ENCODE measurements at places on chromosomes 7 and 10.

- DNase-seq = peak; percentile 86
Observed at GRCh38 chr7:24907311-24907886, 72.6 kb downstream of the OSBPL3 start.

DNA sequence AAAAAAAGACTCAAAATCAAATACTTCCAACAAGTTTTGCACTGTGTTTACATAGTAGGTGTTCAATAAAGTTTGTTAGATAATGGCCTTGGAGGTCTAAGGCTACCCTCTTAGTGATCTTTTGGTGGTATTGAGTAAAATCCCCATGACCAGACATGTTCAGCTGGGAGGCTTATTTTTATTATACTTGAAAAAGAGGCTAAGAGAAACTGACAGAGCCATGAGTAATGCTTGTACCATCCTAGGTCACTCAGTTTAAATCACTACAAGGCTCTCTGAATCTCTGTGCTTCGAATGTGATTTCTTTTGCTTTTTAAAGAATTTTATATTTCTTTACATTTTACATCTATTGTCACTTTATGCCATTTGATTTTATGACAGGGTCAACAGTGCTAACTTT, 90.5 kb downstream of the TWIST1 start:
- no peak for DNase-seq

GRCh38 chr10:7697426-7697825, 5.7 kb upstream of the ITIH2 start:
- DNase-seq = no peak

GRCh38 chr10:70255329-70256299, 22.4 kb upstream of the PPA1 start:
- DNase-seq = no peak

GRCh38 chr7:135166338-135166990, 4.0 kb downstream of the CYREN start:
- DNase-seq = no peak

DNA sequence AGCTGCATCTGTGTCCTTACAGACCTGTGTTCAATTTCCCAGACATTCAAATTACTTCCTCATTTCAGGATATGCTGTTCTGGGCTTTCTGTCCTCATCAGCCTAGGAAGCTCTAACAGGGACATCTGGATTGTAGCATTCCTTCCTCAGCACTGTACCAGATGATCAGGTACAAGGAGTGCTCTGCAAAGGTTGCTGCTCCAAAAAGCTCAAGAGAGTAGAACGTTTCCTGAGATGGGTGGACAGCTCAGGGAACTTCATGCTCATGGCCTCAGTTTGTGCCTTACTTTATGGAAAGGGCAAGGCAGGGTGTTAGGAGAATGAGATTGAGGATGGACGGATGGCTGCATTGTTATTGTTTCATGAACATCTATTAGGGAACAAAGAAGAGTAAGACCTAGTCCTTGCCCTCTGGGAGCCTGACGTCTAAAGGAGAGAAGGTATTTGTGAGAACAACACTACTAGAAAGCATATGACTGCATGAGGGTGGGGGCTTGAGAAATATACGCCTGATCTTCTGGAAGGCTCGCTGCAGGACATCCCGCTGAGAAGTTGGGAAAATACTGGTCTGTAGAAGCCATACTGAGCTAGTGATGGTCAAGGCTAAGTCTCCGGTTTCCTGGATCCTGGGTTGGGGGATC, 10.5 kb upstream of the ZNF212 start:
- DNase-seq = no peak

DNA sequence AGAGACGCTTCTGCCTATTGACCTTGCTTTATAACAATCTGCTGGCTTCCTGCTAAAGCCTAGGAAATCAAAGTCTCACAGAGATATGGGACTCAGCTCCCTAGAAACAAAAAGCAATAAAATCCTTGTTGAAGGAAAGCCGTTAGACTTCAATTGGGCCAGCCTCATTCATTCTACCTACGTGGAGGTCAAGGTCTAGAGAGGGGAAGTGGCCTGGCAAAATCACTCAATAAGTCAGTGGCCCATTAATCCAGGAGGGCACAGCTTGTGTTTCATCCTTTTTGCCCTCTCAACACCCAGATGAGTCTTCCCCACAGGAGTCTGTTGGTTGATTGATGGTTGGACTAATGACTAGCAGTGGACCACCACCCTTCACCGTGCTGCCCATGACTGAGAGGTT, 40.5 kb upstream of the ACSL5 start:
- DNase-seq = no peak

- no peak for DNase-seq
Observed at GRCh38 chr7:110827936-110828335, 263.0 kb upstream of the LRRN3 start.

- DNase-seq = no peak
Observed at GRCh38 chr7:150307904-150308303, 15.3 kb upstream of the LRRC61 start.

DNA sequence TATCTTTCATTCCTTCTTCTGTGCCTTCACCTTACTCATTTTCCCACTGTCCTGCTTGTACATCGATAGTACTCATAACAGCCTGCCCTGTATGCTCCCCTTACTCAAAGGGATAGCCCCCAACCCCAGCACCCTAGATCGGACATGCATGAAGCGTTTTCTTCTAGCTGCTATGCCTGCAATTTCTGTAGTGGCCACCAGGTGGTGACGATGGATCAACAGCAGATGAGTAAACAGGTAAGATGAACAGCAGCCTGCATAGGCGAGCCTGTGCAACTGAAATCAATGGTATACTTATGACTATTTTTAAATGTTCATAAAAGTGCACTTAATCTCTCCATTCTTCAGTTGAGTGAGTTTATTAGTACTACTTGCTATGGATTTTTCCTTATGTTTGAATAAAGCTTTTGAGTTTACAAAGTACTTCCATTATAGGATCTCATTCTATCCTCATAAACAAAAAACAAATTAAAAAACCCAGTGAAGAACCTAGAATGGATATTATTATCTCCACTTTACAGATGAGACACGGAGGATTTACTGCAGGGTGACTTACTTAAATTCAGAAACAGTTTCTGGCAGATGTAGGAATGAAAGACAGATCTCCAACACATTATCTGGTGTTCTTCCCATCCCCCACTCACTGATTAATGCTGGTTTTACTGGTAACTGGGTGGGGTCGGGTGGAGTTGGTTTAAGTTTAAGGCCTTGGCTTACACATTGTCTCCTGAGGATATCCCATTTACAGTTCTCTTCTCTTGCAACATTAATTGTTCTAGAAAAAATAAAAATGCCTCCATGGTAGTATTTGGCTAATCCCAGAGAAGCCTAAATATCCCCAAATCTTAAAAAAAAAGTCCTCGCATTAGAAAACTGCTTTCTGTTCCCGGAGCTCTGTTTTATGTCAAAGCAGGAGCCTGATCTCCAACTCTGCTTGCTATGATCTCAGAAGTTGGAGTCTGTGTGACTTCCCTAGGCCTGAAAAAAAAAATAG, 222.1 kb downstream of the GLI3 start:
- DNase-seq = peak; percentile 51

- no peak for DNase-seq
Observed at GRCh38 chr10:70952921-70953320, 64.6 kb upstream of the PCBD1 start.

- DNase-seq = no peak
Observed at GRCh38 chr7:29318853-29319718, 124.5 kb downstream of the CHN2 start.

DNA sequence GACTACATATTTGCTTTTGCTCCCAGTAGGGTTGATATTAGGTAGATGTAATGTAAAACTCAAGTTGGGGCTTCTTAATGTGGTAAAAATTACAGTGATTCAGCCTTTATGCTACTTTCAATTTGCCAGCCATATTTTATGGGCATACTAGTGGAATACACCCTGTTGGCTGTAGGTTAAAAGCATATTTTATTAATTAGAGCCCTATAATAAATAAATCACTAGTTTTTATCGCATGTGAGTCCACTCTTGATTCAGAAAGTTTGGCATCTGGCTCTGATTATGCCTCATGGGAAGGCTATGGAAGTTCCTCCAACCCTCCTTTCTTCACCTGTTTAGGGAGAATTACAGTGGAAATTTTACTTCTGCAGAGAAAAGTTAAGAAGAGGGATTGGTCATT, 390.9 kb downstream of the GATA3 start:
- no peak for DNase-seq

DNA sequence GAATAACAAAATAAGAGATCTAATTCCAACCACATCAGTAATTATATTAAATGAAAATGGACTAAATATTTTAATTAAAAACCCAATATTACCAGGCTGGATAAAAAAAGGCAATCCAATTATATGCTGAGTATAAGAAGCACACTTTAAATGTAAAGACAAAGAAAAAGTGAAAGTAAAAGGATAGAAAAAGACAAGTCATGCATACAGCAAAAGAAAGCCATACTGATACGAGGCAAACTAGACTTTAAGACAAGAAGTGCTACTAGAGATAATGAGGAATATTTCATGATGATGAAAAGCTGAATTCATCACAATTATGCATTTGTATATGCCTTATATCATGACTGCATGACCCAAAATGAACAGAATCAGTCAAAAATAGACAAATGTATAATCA, 628.6 kb downstream of the PHTF2 start:
- no peak for DNase-seq

DNA sequence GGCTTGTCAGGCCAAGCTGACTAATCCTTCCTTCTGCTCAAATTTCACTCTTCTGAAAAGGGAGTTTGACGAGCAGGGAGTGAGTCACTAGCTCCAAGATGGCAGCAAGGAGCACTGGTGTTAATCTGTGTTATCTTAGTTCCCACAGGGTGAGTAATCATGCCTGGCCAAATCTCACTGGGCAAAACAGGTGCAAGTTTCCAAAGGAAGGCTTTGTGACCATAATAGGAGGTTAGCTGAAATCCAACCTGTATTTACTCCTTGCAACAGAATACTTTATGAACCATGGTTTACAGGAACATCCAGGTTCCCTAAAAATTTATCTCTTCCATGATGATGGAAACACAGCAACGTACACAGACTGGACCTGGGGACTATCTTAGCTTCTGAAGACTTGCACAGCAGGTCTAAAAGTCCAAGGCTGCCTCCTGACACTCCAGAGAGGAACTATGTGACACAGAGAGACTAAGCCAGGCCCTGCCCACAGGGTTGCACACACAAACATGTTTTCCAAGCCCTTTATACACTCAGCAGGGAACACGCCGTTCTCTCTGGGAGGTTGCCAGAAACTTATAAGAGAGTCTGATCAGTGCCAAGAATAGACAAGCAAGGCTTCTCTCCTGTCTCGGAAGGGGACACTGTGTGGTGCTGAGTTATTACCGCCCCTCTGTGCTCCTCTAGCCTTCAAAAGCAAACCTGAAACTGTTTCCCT, 46.3 kb downstream of the PDK4 start:
- DNase-seq = no peak

GRCh38 chr10:121459279-121459621, 139.0 kb downstream of the FGFR2 start:
- DNase-seq = no peak

DNA sequence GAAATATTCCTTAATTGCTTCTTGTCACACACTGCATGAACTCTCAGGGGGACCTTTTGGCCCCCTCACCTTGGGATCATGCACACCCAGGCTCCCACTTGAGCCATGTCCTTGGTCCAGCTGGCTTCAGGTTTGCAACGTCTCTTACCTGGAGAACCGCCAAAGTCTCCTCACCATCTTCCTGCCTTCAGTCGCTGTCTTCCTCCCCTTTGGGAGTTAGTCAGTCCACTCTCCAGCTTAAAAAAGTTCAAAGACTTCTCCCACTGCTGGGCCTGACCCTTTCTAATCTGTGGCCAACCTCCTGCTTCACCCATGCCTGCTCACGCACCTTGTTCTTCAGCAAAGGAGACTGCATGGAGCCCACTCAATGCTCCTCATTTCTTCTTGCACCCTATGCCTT, 82.6 kb upstream of the LRRC4 start:
- DNase-seq = no peak

DNA sequence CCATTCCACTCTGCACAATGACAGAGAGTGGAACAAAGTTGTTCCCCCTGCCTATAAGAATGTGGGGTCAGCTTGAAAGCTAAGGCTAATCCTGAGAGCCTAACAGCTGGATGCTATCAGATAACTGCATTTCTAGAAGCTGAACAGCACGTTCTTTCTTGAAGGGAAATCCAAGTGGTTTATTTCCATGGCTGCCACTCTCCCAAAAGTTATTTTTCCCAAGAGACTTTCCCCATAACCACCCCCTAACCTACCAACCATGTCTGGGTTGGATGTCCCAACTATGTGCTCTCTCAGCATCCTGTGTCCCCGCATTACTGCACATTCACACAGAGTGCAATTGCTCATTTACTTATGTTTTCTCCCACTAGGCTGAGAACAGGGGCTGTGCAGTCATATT, 140.7 kb upstream of the ANKRD1 start:
- no peak for DNase-seq

DNA sequence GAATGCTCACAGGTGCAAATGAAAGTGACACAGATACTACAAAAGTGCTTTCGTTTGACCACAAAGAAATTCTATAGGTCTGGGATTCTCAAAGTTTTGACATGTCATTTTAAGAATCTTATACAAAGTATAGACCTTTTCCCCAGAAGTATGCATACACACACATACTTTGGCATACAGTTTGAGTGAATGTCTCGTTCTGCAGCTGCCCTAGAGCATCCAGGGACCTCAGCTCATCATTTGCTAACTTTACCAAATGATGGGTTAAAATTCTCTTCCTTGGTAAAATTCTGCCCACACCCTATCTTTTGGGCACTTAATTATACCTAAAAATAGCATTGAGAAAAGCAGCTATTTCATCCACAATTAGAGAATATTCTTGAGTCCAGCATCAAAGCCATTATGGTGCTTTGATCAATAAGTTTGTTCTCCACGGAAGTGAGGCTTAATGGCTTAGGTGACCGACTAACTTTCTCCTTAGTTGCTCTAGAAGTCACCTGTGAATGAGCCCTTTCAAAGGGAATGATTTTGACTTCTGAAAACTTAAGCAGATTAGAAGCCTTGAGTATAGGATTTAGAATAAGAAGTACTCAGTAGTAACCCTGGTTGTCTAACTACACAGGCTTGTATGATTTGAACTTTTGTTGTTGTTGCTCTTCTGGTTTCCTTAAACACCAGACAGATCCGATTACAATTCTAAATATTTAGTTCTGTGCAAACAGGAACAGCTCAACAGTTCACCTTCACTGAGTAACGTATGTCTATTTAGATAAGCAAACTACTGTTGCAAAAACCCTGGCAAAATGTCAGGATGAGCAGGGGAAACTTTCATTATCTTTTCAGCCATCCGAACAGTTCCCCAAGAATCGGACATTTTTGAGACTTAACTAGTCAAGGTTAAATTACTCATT, 70.6 kb downstream of the CNNM2 start:
- DNase-seq = no peak

GRCh38 chr7:45080958-45081669, 7.7 kb downstream of the NACAD start:
- DNase-seq = no peak
